ENCODE measurements at places on chromosomes 11 and 22.

DNA sequence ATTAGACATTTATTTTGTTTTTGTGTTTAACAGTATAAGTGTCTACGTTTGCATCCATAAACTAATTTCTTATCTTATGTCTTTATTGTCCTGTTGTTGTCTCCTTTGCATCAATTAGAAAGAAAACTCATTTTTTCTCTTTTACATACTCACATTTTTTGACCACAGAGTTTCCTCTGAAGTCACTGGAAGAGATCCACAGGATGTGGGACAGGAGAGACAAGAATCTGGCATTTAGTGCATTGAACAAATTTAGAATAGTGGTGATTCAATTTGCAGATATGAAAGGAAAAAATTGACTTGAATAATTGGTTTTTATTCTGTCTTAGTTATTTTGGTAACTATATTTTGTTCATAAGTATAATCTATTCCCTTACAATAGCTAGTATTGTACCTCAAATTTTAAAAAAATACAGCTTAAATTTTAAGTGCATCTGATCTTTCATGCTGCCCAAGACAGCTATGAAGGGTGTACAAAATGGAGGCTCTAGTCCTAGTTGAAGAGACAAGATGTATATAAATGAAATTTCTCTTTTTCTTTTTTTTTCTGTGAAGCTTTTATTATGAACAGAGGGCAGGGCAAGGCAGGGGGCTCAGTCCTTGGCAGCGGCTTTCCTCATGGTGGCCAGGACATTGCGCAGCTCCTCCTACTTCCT is 24.4 kb downstream of the HORMAD2 start:
- no peak for DNase-seq

GRCh38 chr11:1827931-1828330 is 6.9 kb upstream of the SYT8 start:
- DNase-seq: no peak

GRCh38 chr11:100340466-100341319 is 346.4 kb upstream of the ARHGAP42 start:
- DNase-seq: no peak

DNA sequence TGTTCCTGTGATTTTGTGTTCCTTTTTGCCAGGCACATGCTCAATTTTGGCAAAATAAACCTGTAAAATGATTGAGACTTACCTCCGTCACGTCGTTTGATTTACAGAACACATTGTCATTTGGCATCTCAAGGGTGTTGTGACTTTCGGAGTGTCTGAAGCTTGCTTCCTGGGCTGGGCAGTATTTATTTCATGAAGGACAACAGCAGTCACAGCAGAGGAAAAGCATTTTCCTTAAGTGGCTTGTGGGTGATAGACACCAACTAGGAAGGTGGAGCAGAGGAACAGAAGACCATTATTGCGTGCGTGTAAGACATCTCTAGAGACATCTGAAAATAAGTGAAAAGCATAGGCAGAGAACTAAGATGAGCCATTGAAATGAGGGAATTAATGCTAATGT is 80.2 kb downstream of the SLC36A4 start:
- DNase-seq: no peak

- DNase-seq: no peak
Measured at GRCh38 chr11:12598330-12599256, 75.6 kb upstream of the TEAD1 start.

- DNase-seq: no peak
Measured at GRCh38 chr11:46594785-46595184, 962 bp upstream of the AMBRA1 start.

- no peak for DNase-seq
Measured at GRCh38 chr11:116517077-116517476, 255.7 kb downstream of the BUD13 start.

- DNase-seq: no peak
Measured at GRCh38 chr11:132604431-132604830, 927.9 kb downstream of the OPCML start.

GRCh38 chr22:19766511-19767426 is 6.2 kb downstream of the TBX1 start:
- DNase-seq: no peak

GRCh38 chr11:47899801-47900200 is 51.7 kb upstream of the NUP160 start:
- no peak for DNase-seq

DNA sequence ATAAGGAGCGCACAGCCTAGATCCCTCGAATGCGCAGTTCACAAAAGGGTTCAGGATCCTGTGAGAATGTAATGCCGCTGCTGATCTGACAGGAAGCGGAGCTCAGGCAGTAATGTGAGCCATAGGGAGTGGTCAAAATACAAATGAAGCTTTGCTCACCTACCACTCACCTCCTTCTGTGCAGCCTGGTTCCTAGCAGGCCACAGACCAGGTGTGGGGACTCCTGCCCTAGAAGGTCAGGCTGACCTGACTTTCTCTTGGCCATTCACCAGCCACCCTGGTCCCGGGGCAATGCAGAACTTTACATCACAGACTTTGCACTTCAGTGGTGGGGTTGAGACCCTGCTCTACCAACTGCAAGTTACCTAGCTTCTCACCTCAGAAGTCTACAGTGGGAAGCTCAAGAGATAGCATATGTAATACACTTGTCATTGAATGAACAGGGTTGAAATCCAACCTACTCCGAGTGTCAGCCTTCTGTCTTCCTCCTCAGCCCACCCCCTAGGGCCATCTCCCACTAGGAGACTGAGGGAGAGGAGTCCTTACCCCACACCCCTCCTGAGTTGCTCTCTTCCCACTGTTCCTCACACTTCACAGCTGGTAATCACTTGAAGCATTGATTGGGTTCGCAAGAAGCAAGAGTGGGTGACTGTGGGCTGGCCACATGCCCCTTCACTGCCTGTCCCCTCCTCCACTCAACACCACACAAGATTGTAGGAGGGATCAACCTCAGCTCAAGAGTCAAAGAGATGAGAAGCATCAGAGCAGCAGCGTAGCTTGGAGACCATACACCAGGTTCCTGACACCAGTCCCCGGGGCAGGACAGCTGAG is 2.0 kb upstream of the KCNJ1 start:
- DNase-seq: no peak

GRCh38 chr11:27173545-27173944 is 132.9 kb downstream of the BBOX1 start:
- DNase-seq: no peak

DNA sequence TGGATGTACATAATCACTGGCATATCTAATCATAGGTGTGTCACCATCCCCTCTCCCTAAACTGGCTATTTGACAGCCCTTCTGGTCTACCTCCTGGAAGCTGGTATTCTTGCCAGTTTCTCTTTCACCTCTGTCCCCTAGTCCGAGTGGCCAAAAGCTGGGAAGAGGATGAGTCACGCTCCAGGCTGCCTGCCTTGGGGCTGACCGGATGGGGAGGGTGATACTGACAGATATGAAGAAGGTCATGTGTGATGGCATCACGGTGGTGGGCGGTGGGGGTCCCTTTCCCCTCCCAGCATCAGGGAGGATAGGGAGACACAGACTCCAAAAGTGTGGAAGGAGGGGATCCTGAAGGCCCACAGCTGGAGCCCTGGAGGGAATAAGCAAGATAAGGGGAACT is 4.8 kb downstream of the OAF start:
- no peak for DNase-seq

- DNase-seq: no peak
Measured at GRCh38 chr11:103889679-103890078, 146.8 kb upstream of the DDI1 start.

DNA sequence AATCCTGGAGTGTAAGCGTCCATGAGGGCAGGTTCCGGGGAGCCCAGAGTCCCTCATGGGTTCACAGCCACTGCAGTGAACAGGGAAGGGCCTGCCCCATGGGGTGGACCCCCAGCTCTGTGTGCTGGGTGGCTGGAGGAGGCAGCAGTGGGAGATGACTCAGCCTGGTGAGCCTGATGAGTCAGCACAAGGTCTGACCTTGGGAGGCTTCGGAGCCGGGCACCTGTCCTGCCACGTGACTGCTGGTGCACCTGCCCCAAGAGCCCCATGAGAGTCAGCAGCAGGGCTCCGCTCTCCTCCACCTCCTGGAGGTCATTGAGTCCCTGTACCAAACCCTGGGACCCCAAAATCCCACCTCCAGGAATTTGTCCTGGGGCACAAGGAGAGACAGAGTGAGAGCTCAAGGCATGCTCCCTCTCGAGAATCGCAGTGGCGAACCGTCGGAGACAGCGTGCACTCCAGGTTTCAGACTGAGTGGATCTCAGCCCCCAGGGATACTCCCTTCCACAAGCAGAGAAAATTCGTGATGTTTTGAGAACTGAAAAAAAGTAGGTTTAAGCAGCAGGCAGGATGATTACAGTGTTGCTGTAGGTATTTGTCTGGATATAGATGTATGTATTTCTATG is 1221.7 kb downstream of the BRD1 start:
- DNase-seq: no peak

GRCh38 chr11:17542249-17542648 is 2.0 kb downstream of the USH1C start:
- DNase-seq: no peak

GRCh38 chr22:48890693-48891554 is 936.7 kb downstream of the BRD1 start:
- DNase-seq: no peak

GRCh38 chr11:69831985-69832384 is 12.8 kb upstream of the FGF3 start:
- no peak for DNase-seq

- DNase-seq: peak; percentile 8
Measured at GRCh38 chr11:11349870-11350337, 3.1 kb downstream of the CSNK2A3 start.

- DNase-seq: no peak
Measured at GRCh38 chr22:41957941-41958556, 6.1 kb downstream of the SMIM45 start.

DNA sequence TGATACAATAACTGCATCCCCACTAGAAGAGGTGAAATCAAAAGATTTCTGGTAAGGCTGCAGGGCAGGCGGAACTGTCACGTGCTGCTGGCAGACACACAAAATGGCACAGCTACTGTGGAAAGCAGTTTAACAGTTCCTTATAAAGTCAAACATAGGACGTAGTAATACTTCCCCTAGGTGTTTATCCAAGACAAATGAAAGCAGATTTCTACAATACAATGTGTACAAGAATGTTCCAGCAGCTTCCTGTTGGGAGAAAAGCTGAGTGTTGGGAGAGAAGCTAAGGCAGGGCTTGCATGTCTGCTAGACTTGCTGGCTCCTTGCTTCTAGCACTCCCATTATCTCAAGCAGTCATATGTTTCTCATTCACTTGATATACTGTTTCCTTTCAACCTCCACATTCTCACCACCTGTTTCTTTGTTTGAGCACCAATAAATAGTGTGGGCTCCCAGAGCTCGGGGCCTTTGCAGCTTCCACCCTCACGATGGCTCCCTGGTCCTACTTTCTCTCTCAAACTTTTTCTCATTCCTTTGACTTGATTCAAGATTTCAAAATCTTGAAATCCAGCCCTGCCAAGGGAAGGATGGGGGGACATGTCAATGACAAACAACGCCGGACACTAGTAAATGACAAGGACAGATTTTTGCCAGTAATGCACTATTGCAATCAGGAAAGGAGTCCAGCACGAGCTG is 21.2 kb upstream of the IL17RA start:
- DNase-seq: peak; percentile 29

DNA sequence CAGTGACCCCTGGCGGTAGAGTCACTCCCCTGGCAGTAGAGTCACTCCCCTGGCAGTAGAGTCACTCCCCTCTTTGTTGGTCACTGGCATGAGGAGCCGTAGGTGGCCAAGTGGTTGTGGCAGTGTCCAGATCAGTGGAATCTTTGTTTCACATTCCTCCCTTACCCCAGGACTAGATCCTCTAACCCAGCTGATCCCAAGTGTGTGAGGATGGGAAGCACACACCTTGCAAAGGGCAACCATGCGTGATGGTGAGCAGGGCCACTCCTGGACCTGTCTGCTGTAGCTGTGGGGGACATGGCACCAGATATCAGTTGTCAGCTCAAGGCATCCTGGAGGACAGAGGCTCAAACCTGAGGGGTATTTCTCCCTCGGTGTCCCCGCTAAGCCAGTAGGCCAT is 37.8 kb downstream of the OSBP2 start:
- DNase-seq: no peak

DNA sequence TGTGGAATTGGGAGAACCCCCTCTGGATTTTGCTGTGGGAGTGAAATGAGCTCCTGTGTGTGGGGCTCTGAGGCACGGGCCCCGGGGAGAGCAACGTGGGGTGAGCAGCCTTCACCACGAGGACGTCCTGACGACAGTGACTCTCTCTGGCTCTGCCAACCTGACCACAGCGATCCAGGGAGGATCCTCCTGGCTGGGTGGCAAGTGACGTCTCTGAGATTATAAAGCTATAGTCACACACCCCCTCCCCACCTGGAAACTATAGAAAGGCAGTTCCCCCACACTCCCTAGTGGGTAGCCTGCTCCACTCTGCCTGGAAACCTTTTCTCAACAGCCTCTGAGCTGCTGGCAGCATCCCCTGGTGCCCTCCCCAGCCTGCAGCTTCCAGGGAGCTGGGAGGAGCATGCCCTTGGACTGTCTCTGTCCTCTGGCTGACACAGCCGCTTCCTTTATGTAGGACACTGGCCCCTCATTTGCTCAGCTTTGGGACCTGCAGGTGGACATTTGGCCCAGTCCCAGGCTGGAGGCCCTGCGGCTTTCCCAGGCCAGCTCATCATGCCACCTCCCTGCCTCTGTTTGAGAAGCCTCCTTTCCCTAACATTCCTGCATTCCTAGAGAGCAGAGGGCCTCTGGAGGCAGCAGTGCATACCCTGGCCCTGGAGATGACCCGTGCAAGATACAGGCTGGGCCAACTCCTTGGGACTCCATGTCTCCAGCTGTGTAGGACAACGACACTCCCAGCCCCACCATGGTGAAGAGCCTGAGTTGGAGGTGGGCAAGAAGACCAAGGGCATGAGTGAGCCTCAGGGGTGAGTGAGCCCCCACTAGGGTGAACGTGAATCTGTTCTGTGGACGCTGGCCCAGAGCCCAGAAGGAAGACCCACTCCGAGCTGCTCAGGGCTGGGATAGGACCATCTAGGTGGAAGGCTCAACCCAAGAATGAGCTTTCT is 314.0 kb downstream of the NTM start:
- no peak for DNase-seq

- DNase-seq: no peak
Measured at GRCh38 chr11:93969925-93970922, 50.9 kb upstream of the HEPHL1 start.

- DNase-seq: no peak
Measured at GRCh38 chr11:890794-891540, 19.6 kb downstream of the CHID1 start.

- DNase-seq: no peak
Measured at GRCh38 chr22:37771702-37772427, 35.9 kb upstream of the GCAT start.

DNA sequence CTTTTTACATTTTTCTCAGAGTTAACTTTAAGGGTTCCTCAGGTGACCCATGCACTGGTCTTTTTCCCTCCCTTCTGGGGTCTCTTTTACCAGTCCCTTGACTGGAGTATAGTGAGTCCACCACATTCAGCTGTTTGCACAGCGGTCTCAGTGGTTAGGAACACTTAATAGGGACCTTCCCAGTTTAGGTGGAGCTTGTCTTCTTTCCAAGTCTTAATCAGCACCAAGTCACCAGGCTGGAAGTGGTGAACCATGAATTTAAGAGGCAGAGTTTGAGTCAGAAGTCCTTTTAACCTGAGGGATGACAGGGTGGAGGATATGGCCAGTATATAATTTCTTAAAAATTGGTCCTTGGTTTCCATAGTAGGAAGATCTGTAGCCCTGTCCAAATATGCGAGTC is 349.7 kb upstream of the MPPED2 start:
- no peak for DNase-seq
